ENCODE measurements at places on chromosomes 2 and 18.

DNA sequence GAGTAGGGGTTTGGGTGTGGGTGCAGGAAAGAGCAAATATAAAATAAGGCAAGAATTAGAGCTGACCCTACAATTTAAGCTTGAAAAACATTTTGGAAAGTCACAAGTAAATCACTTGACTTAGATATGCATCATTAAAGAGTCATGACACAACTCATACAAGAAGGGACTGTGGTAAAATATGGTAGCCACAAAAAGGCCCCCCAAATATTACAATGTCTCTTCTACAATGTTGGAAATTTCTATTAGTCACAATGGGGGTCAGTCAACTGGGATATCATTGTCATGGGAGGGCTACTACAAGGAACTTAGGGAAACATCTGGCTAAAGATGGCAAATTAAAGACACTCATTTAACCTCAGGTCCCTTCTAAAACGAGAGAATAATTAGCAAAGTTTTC is 15.7 kb upstream of the SERPINB2 start:
- DNase-seq = no peak

DNA sequence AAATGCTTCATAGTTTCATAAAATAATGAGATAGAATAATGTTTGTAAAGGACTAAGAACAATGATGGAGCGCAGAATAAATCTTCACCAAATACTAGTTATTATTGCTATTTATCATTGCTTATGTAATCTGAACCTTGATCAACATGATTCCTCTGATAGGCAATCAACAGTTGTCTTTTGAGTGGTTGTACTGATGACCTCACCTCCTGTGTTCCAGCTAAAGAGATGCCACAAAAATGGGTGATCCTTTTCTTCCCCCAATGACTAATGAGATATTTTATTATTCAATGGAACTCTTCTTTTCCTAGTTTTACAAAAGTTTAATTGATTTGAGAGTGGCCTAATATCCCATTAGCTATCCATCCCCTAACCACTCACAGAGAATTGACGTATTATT is 784.0 kb upstream of the FSHR start:
- no peak for DNase-seq

- DNase-seq = no peak
Observed at GRCh38 chr18:55633032-55633431, 45.0 kb upstream of the TCF4 start.

DNA sequence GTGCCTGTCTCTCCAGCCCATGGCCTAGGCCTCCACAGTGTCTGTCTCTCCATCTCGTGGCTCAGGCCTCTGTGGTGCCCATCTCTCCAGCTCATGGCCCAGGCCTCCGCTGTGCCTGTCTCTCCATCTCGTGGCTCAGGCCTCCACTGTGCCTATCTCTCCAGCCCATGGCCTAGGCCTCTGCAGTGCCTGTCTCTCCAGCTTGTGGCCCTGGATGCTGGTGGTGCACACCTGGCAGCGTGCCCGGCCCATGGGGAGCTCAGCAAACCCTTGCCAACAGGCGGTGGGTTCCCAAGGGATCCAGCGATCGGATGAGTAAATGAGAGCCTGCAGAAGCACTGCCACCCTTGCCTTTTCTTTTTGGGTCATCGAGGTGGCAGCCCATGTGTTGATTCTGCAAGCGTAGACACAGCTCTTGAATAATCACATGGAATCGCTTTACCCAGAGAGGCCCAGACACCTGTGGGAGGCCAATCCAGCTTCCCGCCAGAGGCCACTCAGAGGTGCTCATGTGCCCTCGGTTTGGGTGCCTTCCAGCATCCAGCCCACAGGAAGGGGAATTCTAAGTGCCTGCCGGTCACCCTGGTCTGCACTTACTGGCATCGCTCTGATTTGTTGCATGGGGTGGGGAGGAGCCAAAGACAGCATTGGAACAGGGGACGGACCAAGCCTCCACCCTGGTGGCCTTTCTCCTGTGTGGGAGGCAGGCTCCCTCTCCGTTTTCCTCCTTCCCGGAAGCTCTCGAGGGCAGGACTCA is 101.8 kb upstream of the HDAC4 start:
- DNase-seq = no peak

DNA sequence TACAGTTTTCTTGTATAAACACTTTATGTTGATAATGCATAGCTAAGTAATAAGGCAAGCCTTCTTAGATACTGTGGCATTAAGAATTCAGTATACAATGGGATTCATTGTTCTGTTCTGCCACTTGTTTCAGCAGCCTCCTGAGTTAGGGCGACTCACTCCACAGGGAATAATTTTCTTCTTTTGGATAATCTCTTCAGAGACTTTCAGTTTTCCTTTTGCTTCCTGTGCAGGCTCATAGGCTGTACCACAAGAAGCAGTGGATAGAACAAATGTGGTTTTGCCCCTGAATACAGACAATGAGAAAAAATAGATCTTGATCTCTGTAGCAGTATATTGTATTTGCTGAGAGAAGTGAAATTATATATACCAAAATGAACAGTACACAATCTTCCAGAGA is 298.0 kb downstream of the ZNF407 start:
- no peak for DNase-seq

GRCh38 chr2:164651361-164651760 is 30.1 kb upstream of the GRB14 start:
- no peak for DNase-seq

DNA sequence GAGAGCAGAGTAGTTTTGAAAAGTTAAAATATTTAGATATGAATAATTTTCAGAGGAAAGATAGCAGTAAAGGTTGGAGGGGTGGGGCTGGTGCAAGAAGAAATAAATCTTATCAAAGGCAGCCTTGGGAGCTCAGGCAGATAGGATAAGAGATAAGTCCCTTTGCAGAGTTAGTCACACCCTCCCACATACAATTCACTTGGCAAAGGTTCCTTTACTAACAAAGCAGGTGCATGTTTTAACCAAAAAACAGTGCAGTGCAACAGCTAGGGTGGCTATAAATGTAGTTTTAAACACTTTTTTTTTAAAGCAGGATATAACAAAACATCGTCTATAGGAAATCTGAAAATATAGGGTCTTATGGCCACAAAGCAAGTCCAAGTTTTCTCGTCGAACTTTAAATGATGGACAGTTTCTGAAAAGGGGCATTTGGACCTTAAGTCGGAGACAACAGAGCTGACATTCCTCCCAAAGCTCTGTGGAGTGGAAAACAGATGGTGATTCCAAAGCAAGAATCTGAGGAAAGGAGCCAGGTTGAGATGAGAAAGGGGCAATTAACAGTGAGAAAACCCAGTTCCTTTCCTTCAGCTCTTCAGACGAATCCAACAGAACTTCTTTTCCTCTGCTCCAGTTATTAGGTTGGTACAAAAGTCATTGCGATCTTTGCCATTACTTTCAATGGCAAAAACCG is 53.0 kb downstream of the EPHA4 start:
- DNase-seq = no peak

GRCh38 chr2:26008095-26008494 is 25.8 kb upstream of the RAB10 start:
- DNase-seq = no peak

DNA sequence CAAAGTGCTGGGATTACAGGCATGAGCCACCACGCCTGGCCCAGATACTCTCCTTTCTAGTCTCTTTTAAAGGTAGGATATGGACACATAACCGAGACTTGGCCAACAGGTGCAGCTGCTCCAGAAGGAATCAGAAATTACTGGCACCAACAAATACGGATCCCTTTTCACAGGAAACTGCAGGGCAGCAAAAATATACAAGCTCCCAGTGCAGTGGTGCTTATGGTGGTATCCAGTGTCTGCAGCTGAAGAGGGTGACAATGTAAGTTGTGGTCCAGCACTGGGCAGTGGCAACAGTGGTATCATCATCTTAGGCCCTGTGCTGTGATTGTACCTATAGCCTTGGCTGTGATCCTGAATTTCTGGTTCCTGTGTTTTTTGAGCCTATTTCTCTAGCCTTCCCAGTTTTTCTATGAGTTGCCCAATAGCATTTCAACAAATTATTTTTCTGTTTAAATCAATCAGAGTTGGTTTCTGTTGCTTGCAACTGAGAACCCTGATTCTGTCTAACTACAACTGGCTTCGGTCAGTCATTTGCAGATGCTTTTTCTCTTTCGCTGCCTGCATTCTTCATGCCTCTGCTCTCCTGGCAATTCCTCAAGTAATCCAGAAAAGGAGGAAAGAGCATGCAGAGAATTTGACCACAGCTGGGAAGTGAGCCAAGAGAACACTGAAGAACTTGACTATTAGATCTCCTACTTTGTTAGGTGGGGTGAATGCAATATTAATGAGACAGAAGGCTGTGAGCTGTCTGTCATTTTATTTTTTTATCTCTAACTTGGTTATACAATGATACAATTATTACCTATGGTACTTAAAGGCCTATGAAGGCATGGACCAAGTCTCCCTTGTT is 30.8 kb upstream of the EML4 start:
- no peak for DNase-seq

DNA sequence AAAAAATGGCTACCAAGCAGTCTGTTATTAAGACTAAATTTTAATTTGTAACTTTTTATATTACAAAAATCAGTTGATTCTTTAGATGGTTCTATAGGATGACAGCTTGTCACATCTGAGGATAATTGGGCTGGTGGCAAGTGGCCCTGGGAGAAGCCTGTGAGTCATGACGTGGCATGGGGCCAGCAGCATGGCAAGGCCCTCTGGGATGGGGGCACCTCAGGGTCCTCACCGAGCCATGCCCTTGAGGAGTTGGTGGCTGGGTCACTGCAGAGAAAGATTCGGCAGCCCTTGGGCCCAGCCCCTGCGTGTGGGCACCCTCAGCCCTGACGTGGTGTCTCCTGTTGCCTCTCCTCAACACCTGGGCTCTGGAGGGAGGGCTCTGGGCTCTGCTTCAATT is 49.7 kb downstream of the STK25 start:
- DNase-seq = no peak

GRCh38 chr2:235842941-235843340 is 325.2 kb downstream of the GBX2 start:
- DNase-seq = no peak

GRCh38 chr2:133434959-133435668 is 133.1 kb downstream of the NCKAP5 start:
- no peak for DNase-seq

- DNase-seq = no peak
Observed at GRCh38 chr2:181467966-181468707, 11.0 kb downstream of the ITGA4 start.

DNA sequence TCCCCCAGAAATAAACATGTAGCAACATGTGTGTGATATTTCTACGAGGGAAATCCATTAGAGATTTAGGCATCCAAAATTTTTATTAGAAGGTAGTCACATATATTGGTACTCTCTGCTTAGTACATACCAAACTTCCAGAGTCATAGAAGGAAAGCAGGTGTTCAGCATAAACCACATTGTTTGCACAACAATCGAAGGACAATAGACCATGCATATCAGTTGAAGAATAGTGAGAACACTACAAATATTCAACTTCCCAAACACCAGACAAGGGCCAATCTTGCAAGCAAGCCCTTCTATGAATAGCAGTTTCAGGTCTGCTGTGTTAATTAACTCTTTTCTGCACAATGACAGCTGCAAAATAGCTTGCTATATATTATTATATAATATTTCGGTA is 702.2 kb downstream of the ERBB4 start:
- no peak for DNase-seq

DNA sequence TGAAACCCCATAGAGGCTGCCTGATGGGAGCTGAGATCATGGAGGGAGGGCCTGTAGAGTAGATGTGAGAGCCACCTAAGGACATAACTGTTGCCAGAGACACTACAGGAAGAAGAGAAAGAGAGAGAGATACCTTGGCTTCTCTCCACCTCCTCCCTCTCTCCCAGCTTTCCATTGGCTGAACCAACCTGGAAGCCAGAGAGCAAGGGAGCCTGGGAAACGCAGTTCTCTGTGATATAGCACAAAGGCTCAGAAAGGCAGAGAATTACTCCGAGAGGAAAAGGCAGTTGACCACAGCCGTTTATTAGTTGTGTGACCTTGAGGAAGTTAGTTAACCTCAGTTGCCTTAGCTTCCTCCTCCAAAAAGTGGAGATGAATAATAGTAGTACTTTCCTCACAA is 37.7 kb upstream of the MAT2A start:
- no peak for DNase-seq

DNA sequence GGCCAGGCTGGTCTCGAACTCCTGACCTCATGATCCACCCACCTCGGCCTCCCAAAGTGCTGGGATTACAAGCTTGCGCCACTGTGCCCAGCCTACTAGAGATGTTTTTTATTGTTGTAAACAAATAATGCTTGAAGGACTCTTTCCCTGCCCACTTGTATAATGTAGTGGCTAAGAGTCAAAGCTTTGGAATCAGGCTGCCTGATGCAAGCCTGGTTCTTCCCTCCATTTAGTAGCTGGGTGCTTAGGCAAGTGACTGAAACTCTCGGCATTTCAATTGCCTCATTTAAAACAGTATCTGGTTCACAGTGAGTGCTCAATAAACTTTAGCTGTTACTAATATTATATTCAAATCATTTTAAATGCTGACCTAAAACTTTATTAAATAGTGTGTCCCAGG is 264.0 kb upstream of the FBXO11 start:
- no peak for DNase-seq

DNA sequence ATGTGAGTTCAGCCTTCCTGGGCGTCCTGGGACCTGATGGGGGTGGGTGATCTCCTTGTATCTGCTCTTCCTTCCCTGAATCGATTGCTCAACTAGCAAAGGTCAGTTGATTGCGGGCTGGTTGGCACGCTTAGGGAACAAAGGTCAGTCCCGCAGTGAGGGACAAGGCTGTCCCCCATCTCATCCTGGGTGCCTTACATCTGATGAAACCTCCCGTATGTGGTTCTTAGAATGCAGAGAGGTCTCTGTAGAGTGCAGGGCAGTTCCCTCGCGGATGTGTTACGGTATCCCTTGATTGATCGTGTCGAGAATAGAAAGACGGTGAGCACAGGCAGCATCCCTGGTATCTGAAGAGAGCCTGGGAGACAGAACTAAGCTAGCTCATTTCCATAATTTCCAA is 56.4 kb upstream of the RBM44 start:
- DNase-seq = no peak

DNA sequence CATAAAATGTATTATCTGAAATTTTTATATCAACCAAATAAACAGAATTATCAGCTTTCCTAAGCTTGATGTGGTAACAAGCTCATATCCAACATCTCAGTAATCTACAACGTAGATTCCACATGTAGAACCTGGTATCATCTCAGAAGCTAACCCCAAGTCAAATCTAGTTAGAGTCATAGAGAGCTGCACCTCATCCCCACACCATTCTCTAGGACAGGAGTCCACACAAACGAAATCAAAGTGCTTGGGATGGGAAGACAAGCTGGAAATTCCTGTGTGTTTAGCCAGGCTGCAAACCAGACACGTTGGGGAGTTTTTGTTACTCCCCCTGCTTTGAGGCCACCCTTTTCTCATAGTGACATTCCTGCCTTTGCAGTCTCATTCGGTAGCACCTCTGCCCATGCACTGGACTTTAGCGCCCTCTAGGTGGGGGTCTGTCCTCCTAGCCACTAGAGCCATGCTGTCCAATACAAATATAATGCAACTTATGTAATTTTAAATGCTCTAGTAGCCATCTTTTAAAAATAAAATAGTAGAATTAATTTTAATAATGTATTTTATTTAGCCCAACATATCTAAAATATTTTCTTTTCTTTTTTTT is 28.1 kb upstream of the SATB2 start:
- no peak for DNase-seq

- no peak for DNase-seq
Observed at GRCh38 chr18:32974421-32975162, 201.8 kb upstream of the KLHL14 start.

Data from right atrium auricular region (tissue), 2 donors.